GM23338 (cell line): ENCODE measurements at places on chromosomes 11 and 22. TPM values are rescaled to one million over a fixed set of nuclear protein-coding genes. Genes with fewer than 3 reads are reported as not detected.

GRCh38 chr22:33219648-33220384 lies 161.6 kb upstream of the SYN3 start:
- H3K27me3 ChIP-seq: peaks cover 6% of the 10 kb centered on the region; the same call in 1 of the 2 replicates
- no peak overlapping the region for H3K4me3 ChIP-seq
- H3K27ac ChIP-seq: no peak overlapping the region
- H3K4me1 ChIP-seq: peaks cover 12% of the 10 kb centered on the region; the same call in 1 of the 2 replicates
- no peaks in the 10 kb centered on the region for H3K36me3 ChIP-seq

DNA sequence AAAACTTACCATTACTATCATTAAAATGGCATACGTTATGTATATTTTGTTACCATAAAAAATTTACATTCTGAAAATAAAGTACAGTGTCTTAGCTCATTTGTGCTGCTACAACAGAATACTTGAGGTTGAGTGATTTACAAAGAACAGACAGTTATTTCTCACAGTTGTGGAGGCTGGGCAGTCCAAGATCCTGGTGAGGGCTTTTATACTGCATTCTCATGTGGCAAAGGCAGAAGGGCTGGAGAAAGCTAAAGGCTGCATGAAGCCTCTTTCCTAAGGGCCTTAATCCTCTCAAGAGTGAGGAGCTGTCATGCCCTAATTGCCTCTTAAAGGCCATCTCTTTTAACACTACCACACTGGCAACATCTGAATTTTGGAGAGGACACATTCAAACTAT lies 13.3 kb downstream of the GGTLC2 start:
- no peak for DNase-seq
- H3K27ac ChIP-seq: no peak overlapping the region
- no peaks in the 10 kb centered on the region for H3K36me3 ChIP-seq
- H3K27me3 ChIP-seq: peaks cover 80% of the 10 kb centered on the region
- no peak overlapping the region for H3K4me3 ChIP-seq

Gene RASSF10
- 1.8 and 4.0 TPM in 2 replicates for total RNA-seq

DNA sequence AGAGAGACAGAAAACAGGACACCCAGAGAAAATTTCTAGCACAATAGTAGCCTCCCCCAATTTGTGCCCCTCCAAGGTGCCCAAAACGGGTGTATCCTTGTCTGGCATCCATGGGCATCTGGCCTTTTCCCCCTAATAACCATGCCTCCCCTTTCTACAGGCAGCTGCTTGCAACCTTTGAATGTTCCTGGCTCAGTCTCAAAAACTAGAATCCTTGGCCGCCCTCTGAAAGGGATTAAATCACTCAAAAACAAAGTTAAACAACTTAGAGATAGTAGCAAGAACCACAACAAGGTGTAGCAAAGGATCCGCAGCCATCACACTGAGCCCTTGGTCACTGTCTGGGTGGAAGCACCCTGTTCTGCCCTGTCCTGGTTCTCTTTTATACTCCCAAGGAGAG lies 105.6 kb downstream of the MN1 start:
- DNase-seq: no peak
- peaks cover 3% of the 10 kb centered on the region for H3K36me3 ChIP-seq
- no peak overlapping the region for H3K4me3 ChIP-seq
- H3K27me3 ChIP-seq: no peaks in the 10 kb centered on the region

Gene IRAG1
- 2.5 and 2.7 TPM in 2 replicates for total RNA-seq
